ENCODE measurements at places on chromosomes 2 and 18.

DNA sequence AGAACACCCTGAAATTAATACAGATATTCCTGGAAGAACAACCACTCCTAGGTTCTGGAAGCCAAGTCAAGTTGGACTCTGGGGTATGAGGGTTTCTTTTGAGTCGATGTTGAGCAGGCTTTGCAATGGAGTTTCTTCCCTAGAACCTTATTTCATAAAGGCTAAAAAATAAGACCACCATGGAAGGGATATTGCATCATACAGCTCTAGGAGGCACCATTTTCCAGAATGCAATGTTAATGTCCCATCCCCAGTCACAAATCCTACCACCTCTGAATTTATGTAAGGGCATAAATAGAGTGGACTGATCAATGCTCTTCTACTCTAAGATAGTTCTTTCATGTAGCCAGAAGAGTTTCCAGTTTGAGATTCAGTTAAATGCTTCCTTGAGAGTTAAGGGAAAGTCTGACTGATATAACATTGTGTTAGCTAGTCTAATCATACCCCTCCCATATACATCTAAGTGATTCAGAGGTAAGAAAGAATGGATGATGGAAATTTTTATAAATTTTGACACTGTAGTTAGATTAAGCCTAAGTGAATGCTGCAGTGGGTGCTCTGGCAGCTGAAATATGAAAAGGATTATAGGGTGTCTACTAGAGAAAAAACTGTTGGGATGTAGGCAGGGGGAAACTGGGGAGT, 22.0 kb downstream of the ARHGAP15 start:
- no peak for DNase-seq

DNA sequence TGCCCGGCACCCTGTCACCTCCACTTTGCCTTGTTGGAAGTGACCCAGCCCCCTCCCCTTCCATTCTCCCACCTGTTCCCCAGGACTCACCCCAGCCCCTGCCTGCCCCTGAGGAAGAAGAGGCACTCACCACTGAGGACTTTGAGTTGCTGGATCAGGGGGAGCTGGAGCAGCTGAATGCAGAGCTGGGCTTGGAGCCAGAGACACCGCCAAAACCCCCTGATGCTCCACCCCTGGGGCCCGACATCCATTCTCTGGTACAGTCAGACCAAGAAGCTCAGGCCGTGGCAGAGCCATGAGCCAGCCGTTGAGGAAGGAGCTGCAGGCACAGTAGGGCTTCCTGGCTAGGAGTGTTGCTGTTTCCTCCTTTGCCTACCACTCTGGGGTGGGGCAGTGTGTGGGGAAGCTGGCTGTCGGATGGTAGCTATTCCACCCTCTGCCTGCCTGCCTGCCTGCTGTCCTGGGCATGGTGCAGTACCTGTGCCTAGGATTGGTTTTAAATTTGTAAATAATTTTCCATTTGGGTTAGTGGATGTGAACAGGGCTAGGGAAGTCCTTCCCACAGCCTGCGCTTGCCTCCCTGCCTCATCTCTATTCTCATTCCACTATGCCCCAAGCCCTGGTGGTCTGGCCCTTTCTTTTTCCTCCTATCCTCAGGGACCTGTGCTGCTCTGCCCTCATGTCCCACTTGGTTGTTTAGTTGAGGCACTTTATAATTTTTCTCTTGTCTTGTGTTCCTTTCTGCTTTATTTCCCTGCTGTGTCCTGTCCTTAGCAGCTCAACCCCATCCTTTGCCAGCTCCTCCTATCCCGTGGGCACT, 4.5 kb downstream of the RETREG2 start:
- no peak for DNase-seq

GRCh38 chr2:7788736-7789135, 871.5 kb downstream of the RNF144A start:
- DNase-seq: no peak

DNA sequence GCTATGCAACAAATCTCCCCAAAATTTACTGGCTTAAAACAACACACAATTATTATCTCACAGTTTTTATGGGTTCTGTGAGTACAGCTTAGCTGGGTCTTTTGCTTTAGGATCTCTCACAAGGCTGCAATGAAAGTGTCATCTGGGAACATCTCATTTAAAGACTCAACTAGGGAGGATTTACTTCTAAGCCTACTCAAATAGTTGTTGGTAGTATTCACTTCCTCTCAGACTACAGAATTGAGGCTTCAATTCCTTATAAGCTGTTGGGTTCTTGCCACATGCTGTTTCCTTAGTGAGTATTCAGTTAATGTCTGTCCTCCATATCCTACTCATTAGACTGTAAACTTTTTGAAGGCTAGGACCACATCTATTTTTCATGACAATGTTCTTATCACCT, 72.3 kb downstream of the MDH1 start:
- peak; percentile 64 for DNase-seq

GRCh38 chr2:120892967-120893667, 157.4 kb downstream of the GLI2 start:
- no peak for DNase-seq

DNA sequence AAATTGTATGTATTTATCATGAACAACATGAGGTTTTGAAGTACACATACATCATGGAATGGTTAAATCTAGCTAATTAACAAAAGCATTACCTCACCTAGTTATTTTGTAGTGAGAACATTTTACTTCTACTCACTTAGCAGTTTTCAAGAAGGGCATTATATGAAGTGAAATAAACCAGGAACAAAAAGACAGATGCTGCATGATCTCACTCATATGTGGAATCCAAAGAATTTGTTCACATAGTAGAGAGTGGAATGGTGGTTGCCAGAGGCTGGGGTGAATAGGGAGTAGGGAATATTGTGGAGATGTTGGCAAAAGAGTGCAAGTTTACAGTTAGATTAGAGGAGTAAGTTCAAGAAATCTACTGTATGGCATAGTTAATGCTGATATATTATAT, 292.0 kb downstream of the ASXL3 start:
- DNase-seq: peak; percentile 22

- DNase-seq: no peak
Measured at GRCh38 chr2:159106109-159106508, 137.7 kb downstream of the TANC1 start.

GRCh38 chr2:237217995-237218616, 132.4 kb downstream of the COPS8 start:
- DNase-seq: no peak

DNA sequence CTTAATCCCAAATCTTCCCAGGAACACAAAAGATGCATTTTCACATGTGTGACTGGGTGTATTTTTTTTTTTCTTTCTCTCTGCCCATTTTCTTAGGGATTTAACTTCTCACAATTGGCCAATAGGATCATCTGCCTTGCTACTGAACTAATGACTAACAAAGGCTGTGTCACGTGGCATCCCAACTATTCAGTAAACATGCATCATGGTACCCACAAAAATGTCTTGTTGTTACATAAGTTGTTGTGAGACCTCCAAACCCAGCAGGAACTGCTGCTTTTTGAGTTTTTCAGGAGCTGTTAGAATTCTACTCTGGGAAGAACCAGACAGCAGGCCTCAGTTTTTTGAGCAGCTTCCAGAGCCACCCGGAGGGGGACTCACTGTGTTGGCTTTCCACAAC, 31.9 kb downstream of the GAD1 start:
- no peak for DNase-seq
